ENCODE measurements at places on chromosomes 3 and 15. TPM values are rescaled to one million over a fixed set of nuclear protein-coding genes. Genes with fewer than 3 reads are reported as not detected.

GP9 gene
- not detected for total RNA-seq

DNA sequence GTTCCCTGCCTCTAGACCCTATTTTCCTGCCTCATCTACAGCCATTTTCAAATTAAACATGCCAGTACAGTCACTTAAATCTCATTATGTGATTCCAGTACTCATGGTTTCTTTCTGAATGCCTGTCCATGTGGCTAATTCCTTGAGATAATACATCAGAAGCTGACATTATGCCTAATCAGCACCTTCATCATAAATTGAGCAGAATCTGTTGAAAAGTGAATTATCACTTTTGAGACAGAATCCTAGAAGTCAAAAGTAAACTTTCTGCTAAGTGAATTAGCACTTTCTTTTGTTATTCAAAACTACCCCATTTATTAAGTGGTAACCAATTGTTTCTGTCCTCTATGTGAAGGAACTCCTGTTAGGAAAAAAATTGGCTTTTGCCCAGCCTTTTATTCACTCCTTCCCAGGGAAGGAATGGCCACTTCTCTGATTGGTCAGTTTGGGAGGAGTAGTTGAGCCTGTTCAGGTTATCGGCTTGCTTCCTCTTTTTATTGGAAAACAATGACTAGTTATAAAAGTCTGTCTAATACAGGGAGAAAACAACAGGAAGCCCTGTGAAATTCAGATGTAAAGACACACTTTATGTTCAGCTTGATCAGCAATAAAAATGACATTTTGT is 40.5 kb downstream of the OSTN start:
- no peaks in the 10 kb centered on the region for H3K4me1 ChIP-seq
- H3K36me3 ChIP-seq = no peaks in the 10 kb centered on the region
- H3K27me3 ChIP-seq = no peaks in the 10 kb centered on the region

IGF2BP2 gene
- 1.2 TPM for total RNA-seq

- no peak overlapping the region for H3K4me3 ChIP-seq
- no peaks in the 10 kb centered on the region for H3K27me3 ChIP-seq
- DNase-seq = no peak
- no peak overlapping the region for H3K27ac ChIP-seq
Observed at GRCh38 chr15:65666257-65666656, 44.5 kb downstream of the SLC24A1 start.

FBN1 gene
- 0.43 TPM for total RNA-seq

PLCL2 gene
- 58.0 TPM for total RNA-seq

CFAP100 gene
- not detected for total RNA-seq

MCTP2 gene
- total RNA-seq = 28.5 TPM

GRCh38 chr3:127383656-127384179 is 95.9 kb upstream of the PRR20G start:
- H3K4me3 ChIP-seq = no peak overlapping the region
- H3K36me3 ChIP-seq = no peaks in the 10 kb centered on the region
- H3K4me1 ChIP-seq = no peaks in the 10 kb centered on the region
- H3K27ac ChIP-seq = no peak overlapping the region
- DNase-seq = no peak
- peaks cover 5% of the 10 kb centered on the region for H3K27me3 ChIP-seq

DNA sequence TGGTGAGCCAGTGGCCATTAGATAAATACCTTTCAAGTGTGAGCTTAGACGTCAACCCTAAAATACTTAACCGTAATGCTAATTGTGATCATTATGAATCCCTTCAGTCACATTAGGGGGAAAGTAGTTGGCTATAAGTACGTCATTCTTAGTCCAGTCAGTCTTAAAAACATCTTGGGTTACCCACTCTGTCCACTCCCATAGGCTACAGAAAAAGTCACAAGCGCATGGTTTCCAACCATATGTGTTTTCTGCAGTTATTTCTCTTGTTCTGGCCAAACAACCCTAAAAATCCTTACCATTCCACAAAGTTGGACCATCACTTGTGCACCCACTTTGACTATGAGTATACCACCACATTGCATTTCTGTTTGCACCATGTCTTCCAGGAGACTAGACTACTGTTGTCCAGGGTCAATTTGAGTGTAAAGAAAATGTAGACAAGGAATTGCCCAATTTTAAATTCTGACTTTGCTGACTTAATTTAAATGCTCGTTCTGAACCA is 3.3 kb downstream of the RPL15 start:
- DNase-seq = no peak
- H3K36me3 ChIP-seq = peaks cover 30% of the 10 kb centered on the region
- H3K27me3 ChIP-seq = no peaks in the 10 kb centered on the region

DNA sequence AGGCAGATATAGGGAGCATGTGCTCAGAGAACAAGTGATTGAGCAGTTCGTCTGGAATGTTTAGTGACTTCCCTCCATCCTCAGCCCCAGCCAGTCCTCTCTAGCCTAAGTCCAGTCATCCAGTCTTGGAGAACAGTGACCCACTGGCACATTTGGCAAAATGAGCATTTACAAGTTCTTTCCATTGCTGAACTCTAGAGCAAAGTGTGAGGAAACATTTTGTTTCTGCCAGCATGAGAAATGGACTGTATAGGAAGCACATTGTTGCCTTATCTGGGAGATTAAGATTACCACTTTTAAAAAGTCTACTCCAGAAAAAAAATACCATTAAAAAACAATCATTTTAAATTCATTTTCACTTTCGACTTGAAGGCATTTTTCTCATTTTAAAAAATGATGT is 353.6 kb downstream of the SHQ1 start:
- H3K27ac ChIP-seq = no peak overlapping the region
- no peak for DNase-seq
- H3K4me3 ChIP-seq = no peak overlapping the region
- H3K36me3 ChIP-seq = peaks cover 2% of the 10 kb centered on the region
- H3K27me3 ChIP-seq = no peaks in the 10 kb centered on the region
- no peaks in the 10 kb centered on the region for H3K4me1 ChIP-seq

DNA sequence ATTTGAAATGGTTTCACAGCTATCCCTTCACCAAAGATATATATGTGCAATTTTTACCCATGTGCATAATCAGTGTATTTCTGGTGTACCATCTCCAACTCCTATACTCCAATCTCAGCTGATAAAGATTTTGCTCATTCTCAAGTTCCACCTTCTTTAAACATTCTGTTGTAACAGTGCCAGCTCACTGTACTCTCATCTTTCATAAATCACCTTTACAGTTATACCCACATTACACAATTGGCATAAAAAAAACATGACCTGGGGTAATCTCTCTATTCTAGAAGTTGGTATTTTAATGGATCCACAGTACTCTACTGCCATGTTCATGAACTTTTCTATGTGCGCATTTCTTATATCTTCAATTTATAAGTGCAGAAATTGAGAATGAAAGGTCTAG is 339.9 kb upstream of the DPH6 start:
- DNase-seq = no peak
- H3K36me3 ChIP-seq = no peaks in the 10 kb centered on the region
- H3K4me3 ChIP-seq = no peak overlapping the region
- no peaks in the 10 kb centered on the region for H3K4me1 ChIP-seq
- H3K27ac ChIP-seq = no peak overlapping the region

WWTR1 gene
- 0.79 TPM for total RNA-seq

ABI3BP gene
- total RNA-seq = 0.17 TPM

FEZF2 gene
- total RNA-seq = not detected

- no peak overlapping the region for H3K4me3 ChIP-seq
- H3K36me3 ChIP-seq = no peaks in the 10 kb centered on the region
- H3K4me1 ChIP-seq = peaks cover 2% of the 10 kb centered on the region
- peaks cover 63% of the 10 kb centered on the region for H3K27me3 ChIP-seq
- no peak overlapping the region for H3K27ac ChIP-seq
Observed at GRCh38 chr3:28575746-28576613, 227.4 kb upstream of the AZI2 start.

DNA sequence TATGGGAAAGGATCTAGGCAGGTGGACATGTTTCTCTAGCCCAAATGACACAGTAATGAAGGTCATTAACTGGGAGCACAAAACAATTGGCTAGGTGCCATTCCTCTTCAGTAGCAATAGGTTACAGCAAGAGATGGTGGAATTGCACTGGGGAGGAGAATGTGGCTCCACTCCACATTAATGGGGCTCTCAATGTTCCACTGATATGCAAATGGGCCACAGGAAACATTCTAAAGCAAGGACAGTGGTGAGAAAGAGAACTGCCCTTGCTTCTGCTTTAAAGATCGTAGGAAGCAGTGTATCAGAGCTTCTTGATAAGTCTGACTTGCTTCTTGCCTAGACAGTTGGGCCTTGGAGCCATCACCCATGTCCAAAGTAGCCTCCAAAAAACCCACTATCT is 271.4 kb upstream of the PPP2R3A start:
- H3K27ac ChIP-seq = no peak overlapping the region
- no peaks in the 10 kb centered on the region for H3K4me1 ChIP-seq
- DNase-seq = no peak
- no peaks in the 10 kb centered on the region for H3K27me3 ChIP-seq

GRCh38 chr3:130085881-130086280 is 4.2 kb downstream of the ALG1L2 start:
- H3K27ac ChIP-seq = no peak overlapping the region
- peaks cover 3% of the 10 kb centered on the region for H3K4me1 ChIP-seq
- H3K4me3 ChIP-seq = no peak overlapping the region
- peaks cover 11% of the 10 kb centered on the region for H3K27me3 ChIP-seq

CD96 gene
- total RNA-seq = 379 TPM

DNA sequence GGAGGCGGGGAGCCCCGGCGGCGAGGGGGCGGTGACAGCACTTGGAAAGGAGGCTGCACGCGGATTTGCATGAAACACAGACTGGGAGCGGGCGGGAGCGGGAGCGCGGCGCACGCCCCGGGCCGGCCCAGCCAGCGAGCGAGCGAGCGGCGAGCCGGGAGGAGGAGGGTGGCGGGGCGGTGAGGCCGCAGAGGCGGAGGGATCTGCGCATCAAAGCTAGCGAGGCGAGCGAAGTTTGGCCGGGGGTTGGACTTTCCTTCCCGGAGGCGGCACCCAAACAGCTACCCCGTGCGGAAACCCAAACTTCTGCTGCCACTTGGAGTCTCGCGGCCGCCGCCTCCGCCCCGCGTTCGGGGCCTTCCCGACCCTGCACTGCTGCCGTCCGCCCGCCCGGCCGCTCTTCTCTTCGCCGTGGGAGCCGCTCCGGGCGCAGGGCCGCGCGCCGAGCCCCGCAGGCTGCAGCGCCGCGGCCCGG is at the start of gene SMAD3:
Gene SMAD3, plus strand, starts transcription at position 72 of the 475 bp plus-strand sequence. CDS start 553 bp downstream, outside the sequence.
- peaks cover 31% of the 10 kb centered on the region for H3K4me1 ChIP-seq
- peaks cover 5% of the 10 kb centered on the region for H3K36me3 ChIP-seq
- DNase-seq = peak; percentile 79
- H3K27me3 ChIP-seq = peaks cover 22% of the 10 kb centered on the region

- H3K4me3 ChIP-seq = no peak overlapping the region
- DNase-seq = no peak
- no peaks in the 10 kb centered on the region for H3K36me3 ChIP-seq
Observed at GRCh38 chr3:56144805-56145204, 323.5 kb downstream of the ERC2 start.

GRCh38 chr3:27228805-27229204 is 140.4 kb downstream of the NEK10 start:
- H3K4me1 ChIP-seq = no peaks in the 10 kb centered on the region
- H3K27ac ChIP-seq = no peak overlapping the region
- no peak overlapping the region for H3K4me3 ChIP-seq
- no peaks in the 10 kb centered on the region for H3K27me3 ChIP-seq
- no peak for DNase-seq
- no peaks in the 10 kb centered on the region for H3K36me3 ChIP-seq

- peaks cover 5% of the 10 kb centered on the region for H3K36me3 ChIP-seq
- H3K27me3 ChIP-seq = no peaks in the 10 kb centered on the region
- no peak overlapping the region for H3K27ac ChIP-seq
Observed at GRCh38 chr3:52854013-52854412, 19.2 kb upstream of the MUSTN1 start.

SPINK8 gene
- total RNA-seq = not detected

PLA2G4E gene
- not detected for total RNA-seq

GRCh38 chr3:194554473-194555123 is 67.8 kb upstream of the ATP13A3 start:
- no peak overlapping the region for H3K4me3 ChIP-seq
- H3K27ac ChIP-seq = no peak overlapping the region
- peaks cover 4% of the 10 kb centered on the region for H3K4me1 ChIP-seq

DNA sequence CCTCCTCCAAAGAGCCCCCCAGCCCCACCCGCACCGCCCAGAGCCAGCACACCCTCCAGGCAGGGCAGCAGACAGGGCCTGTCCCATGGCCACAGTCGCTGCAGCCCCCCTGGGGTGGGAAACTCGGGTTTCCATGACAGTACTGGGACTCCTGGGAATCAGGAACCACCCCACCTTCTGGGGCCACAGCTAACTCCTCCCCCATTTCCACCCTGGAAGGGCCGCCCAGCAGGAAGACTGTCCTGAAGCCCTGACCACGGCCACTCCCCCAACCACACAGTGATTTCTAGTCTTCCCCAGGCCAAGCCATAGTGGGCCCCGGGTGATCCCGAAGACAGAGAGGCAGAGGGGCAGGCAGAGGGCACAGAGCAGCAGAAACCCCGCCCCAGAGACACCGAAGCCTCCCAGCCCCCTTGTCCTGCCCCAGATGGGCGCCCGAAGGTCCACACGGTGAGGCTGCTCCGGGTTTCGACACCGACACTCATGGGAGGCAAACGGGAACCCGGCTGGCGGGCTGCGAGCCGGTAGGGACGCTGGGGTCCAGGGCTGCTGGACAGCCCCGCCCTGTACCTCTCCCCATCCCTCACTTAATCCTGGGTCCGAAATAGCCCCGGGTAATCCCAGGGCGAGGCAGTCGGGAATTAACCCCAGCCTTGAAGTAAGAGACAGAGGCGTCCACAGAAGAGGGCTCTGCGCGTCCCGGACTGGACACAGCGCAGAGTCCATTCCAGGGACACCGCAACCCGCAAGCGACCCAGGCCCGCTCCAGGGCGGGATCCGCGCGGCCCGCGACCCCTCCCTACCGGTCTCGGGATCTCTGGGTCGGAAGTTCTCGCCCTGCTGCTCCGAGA is 138.4 kb downstream of the NUP210 start:
- peaks cover 44% of the 10 kb centered on the region for H3K27me3 ChIP-seq
- H3K36me3 ChIP-seq = peaks cover 6% of the 10 kb centered on the region
- no peak overlapping the region for H3K27ac ChIP-seq
- H3K4me1 ChIP-seq = no peaks in the 10 kb centered on the region
- H3K4me3 ChIP-seq = peak overlapping the region; percentile 45

RASL12 gene
- total RNA-seq = not detected

FAM174B gene
- total RNA-seq = 1.4 TPM

LOXL1 gene
- 10.5 TPM for total RNA-seq

ROPN1 gene
- total RNA-seq = not detected

C2CD4A gene
- not detected for total RNA-seq

DNA sequence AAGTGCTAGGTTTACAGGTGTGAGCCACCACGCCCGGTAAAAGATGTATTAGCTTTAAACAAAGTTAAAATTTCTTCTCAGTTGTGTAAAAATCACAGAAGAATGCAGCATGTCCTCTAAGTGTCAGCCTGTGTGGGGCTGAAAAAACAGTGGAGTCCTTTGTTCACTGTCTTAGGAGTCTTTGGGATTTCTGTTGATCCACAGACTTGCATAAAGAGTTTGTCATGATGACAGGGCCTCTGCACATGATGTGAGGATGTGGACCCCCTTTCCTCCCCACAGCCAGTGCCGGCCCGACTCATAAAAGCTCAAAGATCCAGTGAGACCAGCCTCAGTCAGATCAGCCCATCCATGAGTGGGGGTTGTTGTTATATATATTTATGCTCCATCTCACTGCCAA is 49.0 kb upstream of the GOLGA8J start:
- H3K36me3 ChIP-seq = no peaks in the 10 kb centered on the region
- H3K4me1 ChIP-seq = no peaks in the 10 kb centered on the region

GRCh38 chr3:31531452-31531991 is 1.2 kb upstream of the STT3B start:
- H3K36me3 ChIP-seq = peaks cover 18% of the 10 kb centered on the region
- H3K27ac ChIP-seq = peak overlapping the region; percentile 99
- DNase-seq = no peak
- peaks cover 7% of the 10 kb centered on the region for H3K4me1 ChIP-seq
